ENCODE measurements at places on chromosomes 5 and 9. TPM values are rescaled to one million over a fixed set of nuclear protein-coding genes. Genes with fewer than 3 reads are reported as not detected.

- no peak for DNase-seq
- peaks cover 18% of the 10 kb centered on the region for H3K4me1 ChIP-seq
- H3K4me3 ChIP-seq = peak within 1 kb of the TSS; percentile 50
These were observed at the start of gene ACSL6 for GRCh38 chr5:132011622-132012343. Gene ACSL6 (minus strand): TSS chr5:132011658. CDS start chr5:132011553, 105 bp downstream.

GRCh38 chr9:133877967-133878366 lies 114.2 kb downstream of the VAV2 start:
- H3K4me3 ChIP-seq = no peak overlapping the region
- H3K27ac ChIP-seq = peak overlapping the region; percentile 83
- DNase-seq = no peak
- peaks cover 64% of the 10 kb centered on the region for H3K4me1 ChIP-seq

- DNase-seq = peak; percentile 87
- no peaks in the 10 kb centered on the region for H3K27me3 ChIP-seq
- H3K4me1 ChIP-seq = peaks cover 21% of the 10 kb centered on the region
- H3K36me3 ChIP-seq = no peaks in the 10 kb centered on the region
- H3K27ac ChIP-seq = peak overlapping the region; percentile 1
These were observed 51.0 kb upstream of the LIFR start for GRCh38 chr5:38607396-38607795.

- H3K27me3 ChIP-seq = peaks cover 19% of the 10 kb centered on the region
- H3K27ac ChIP-seq = no peak overlapping the region
- H3K4me3 ChIP-seq = no peak overlapping the region
- H3K4me1 ChIP-seq = peaks cover 10% of the 10 kb centered on the region
These were observed 27.2 kb upstream of the CPLX2 start for GRCh38 chr5:175844174-175844573.

DNA sequence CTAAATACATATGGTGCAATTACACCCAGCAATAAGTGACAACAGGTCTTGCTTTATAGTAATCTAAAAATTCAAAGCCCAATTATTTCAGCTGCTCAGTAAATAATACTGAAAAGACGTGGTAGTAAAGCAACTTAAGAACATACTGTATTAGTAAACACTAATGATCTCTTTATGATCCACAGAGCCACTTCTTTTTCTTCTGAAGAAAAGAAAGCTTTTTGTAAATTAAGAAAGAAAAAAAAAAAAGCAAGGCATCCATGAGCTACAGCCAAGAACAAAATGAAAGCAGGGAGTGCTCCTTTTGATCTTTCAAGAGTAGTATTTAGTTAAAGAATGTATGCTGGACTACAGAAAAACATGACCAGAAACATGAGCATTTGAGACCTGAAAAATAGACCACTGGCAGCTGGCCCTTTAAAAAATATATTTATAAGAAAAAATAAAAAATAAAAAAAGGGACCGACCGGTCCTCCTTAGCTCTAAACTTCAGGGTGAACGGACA lies 348.7 kb downstream of the GLIS3 start:
- H3K27ac ChIP-seq = no peak overlapping the region
- no peak for DNase-seq
- no peak overlapping the region for H3K4me3 ChIP-seq
- no peaks in the 10 kb centered on the region for H3K36me3 ChIP-seq
- no peaks in the 10 kb centered on the region for H3K27me3 ChIP-seq
- no peaks in the 10 kb centered on the region for H3K4me1 ChIP-seq

- H3K4me1 ChIP-seq = peaks cover 26% of the 10 kb centered on the region
- H3K36me3 ChIP-seq = peaks cover 32% of the 10 kb centered on the region
- peak; percentile 98 for DNase-seq
- H3K4me3 ChIP-seq = peak within 1 kb of the TSS; percentile 100
These were observed at the start of gene NFX1 for GRCh38 chr9:33290247-33291030. Gene NFX1 (plus strand): TSS chr9:33290516. CDS start chr9:33290573, 57 bp downstream.

DNA sequence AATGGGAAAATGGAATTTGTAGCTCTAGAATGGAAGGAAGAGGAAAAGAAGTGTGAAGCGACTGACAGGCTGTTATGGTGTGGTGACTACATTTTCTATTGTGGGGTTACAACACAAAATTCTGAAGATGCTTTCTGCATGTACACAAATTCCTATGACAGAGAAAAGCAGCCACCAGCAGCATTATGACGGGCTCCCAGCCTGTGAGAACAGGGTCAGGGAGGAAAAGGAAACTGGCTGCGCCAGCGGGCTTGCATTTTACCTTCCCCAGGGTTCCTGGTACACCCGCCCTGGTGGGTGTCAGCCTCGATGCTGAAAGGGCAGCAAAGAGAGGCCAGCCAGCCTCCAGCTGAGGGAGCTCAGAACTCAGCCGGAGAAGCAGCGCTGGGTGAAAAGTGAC lies 41.0 kb downstream of the DDX31 start:
- H3K4me3 ChIP-seq = no peak overlapping the region
- peaks cover 65% of the 10 kb centered on the region for H3K36me3 ChIP-seq
- peaks cover 30% of the 10 kb centered on the region for H3K4me1 ChIP-seq
- H3K27me3 ChIP-seq = no peaks in the 10 kb centered on the region
- H3K27ac ChIP-seq = no peak overlapping the region
- DNase-seq = no peak

GRCh38 chr9:2970864-2971263 lies 127.0 kb upstream of the PUM3 start:
- H3K4me3 ChIP-seq = no peak overlapping the region
- no peaks in the 10 kb centered on the region for H3K36me3 ChIP-seq
- H3K27me3 ChIP-seq = no peaks in the 10 kb centered on the region

- H3K4me1 ChIP-seq = peaks cover 21% of the 10 kb centered on the region
- no peak overlapping the region for H3K4me3 ChIP-seq
- DNase-seq = no peak
- no peaks in the 10 kb centered on the region for H3K36me3 ChIP-seq
- H3K27me3 ChIP-seq = no peaks in the 10 kb centered on the region
These were observed 86.7 kb downstream of the LIFR start for GRCh38 chr5:38469707-38470267.

DNA sequence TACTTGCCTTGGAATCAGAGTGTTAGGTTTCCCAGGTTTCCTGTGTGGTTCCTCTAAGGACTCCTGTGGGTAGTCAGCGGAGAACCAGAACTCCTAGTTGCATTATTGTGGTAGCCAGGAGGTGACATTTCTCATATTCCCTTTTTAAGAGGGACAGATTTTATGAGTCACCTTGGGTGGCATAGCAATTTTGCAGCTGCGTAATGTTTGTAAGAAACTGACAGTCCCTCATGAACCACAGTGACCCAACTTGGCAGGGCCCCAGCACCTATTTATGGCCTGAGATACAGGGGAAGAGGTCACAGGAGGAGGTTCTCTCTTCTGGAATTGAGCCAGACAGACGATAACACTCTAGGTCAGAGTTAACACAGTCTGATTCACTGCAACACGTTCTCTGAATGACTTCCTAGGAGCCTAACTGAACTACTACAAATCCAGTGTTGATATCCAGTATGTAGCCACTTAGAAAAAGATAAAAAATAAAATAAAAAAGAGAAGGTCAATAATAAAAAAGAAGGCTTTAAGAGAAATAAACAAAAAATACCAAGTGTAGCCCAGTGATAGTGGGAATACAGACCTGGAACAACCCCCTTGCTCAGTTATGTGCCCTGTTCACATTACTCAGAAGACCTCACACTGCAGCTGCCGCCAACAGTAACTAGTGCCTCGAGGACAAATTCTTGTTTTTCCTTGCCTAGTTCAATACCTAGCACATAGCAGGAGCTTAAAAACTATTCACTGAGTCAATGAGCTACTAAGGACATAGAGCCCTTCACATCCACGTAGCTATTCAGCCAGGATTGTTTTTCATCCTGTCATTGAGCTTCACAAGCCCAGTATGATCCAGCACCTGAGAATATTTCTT lies 50.7 kb upstream of the VLDLR start:
- no peak overlapping the region for H3K4me3 ChIP-seq
- H3K27me3 ChIP-seq = no peaks in the 10 kb centered on the region
- H3K27ac ChIP-seq = peak overlapping the region; percentile 31
- peak; percentile 85 for DNase-seq
- peaks cover 22% of the 10 kb centered on the region for H3K4me1 ChIP-seq
- H3K36me3 ChIP-seq = no peaks in the 10 kb centered on the region

DNA sequence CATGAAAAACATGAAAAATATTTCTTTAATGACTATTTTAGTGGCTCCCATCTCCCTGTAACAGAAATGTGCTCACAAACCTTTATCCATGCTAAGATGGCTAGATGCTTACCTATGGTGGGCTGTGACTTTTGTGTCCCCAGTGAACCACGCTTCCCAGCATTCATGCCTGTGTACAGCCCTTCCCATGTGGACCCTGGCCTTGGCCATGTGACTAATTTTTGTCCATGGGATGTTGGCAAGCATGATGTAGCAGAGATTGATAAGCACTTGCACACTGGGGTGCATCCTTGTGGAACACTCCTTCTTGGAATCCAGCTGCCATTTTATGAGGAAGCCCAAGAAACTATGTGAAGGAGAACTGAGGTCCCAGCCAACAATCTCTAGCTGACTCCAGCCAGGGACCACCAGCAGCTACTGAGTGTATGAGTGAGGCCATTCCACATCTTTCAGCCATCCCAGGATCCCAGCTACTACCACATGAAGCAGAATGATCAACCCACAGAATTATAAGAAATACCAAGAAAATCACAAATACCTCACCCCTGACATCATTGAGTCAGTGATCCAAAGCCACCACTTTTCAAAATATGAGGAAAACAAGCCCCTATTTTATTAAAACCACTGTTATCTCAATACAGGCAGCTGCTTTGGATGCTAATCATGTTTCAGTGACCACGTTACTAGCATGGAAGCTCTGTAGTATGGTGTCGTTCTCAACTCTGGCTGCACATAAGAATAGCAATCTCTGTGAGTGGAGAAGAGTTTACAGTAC lies 16.1 kb upstream of the RAI14 start:
- no peak for DNase-seq
- H3K4me1 ChIP-seq = no peaks in the 10 kb centered on the region
- H3K36me3 ChIP-seq = no peaks in the 10 kb centered on the region
- no peak overlapping the region for H3K27ac ChIP-seq
- H3K27me3 ChIP-seq = peaks cover 22% of the 10 kb centered on the region

GRCh38 chr9:68955330-68955729 lies 58.6 kb downstream of the PRKACG start:
- H3K27me3 ChIP-seq = peaks cover 37% of the 10 kb centered on the region
- no peaks in the 10 kb centered on the region for H3K4me1 ChIP-seq
- DNase-seq = no peak
- no peaks in the 10 kb centered on the region for H3K36me3 ChIP-seq
- H3K27ac ChIP-seq = no peak overlapping the region

GRCh38 chr5:76714751-76715485 lies 1.0 kb upstream of the F2R start:
- H3K4me3 ChIP-seq = peak overlapping the region; percentile 79
- no peaks in the 10 kb centered on the region for H3K27me3 ChIP-seq
- H3K36me3 ChIP-seq = peaks cover 12% of the 10 kb centered on the region
- peak overlapping the region; percentile 66 for H3K27ac ChIP-seq

- no peaks in the 10 kb centered on the region for H3K4me1 ChIP-seq
- H3K36me3 ChIP-seq = no peaks in the 10 kb centered on the region
- no peak for DNase-seq
- no peaks in the 10 kb centered on the region for H3K27me3 ChIP-seq
- no peak overlapping the region for H3K27ac ChIP-seq
These were observed 9.5 kb downstream of the MTAP start for GRCh38 chr9:21811914-21812313.

DNA sequence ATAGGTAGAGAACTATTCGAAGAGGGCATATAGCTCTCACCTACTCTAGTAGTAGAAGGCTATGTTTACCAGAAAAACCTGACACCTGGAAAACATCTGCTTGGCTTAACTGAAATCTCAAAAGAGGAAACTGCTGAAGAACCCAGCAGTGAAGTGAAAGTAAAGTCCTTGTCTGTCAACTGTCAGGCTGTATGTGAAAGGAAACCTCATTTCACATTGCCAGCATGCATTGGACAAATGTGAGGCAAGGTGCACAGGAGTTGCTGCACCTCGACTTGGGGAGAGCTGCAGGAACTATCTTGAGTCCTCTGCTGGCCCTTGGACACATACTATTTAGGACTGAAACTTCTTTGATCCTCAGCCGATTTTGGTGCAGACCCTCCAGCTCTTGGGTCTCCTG lies 53.3 kb downstream of the NREP start:
- no peaks in the 10 kb centered on the region for H3K36me3 ChIP-seq
- H3K27me3 ChIP-seq = no peaks in the 10 kb centered on the region
- H3K4me3 ChIP-seq = no peak overlapping the region
- peaks cover 28% of the 10 kb centered on the region for H3K4me1 ChIP-seq
- no peak overlapping the region for H3K27ac ChIP-seq

- H3K27me3 ChIP-seq = no peaks in the 10 kb centered on the region
- no peak overlapping the region for H3K27ac ChIP-seq
- H3K36me3 ChIP-seq = no peaks in the 10 kb centered on the region
These were observed 512.7 kb downstream of the SLCO4C1 start for GRCh38 chr5:101783241-101784013.

- H3K27ac ChIP-seq = no peak overlapping the region
- peaks cover 5% of the 10 kb centered on the region for H3K4me1 ChIP-seq
- H3K27me3 ChIP-seq = no peaks in the 10 kb centered on the region
- no peaks in the 10 kb centered on the region for H3K36me3 ChIP-seq
- H3K4me3 ChIP-seq = no peak overlapping the region
- no peak for DNase-seq
These were observed 7.6 kb upstream of the AOPEP start for GRCh38 chr9:94718936-94719335.

GRCh38 chr9:81373294-81373693 lies 316.1 kb downstream of the TLE1 start:
- no peak overlapping the region for H3K27ac ChIP-seq
- H3K4me3 ChIP-seq = no peak overlapping the region
- no peak for DNase-seq
- no peaks in the 10 kb centered on the region for H3K36me3 ChIP-seq
- H3K4me1 ChIP-seq = no peaks in the 10 kb centered on the region

GRCh38 chr5:124263680-124264491 lies 482.6 kb downstream of the ZNF608 start:
- no peak overlapping the region for H3K4me3 ChIP-seq
- no peaks in the 10 kb centered on the region for H3K36me3 ChIP-seq
- no peaks in the 10 kb centered on the region for H3K27me3 ChIP-seq
- no peak for DNase-seq

DNA sequence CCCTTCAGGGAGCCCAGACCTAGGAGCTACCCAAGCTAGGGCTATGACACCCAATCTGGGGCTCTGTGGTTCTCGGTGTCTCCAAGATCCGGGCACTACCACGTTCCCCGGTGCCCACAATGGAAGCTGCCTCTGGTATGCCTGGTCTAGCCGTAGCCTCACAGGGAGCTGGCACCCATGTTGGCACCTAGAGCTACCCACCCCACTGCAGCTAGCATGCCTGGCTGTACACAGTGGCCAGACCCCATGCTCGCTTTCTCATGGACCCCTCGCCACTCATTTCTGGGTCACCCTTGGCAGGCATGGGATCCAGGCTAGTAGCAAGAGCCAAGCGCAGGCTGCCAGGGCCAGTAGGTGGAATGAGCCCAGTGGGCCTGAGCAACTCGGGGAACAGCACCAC lies 109.0 kb downstream of the CYLC2 start:
- no peak overlapping the region for H3K4me3 ChIP-seq
- no peak for DNase-seq
- no peaks in the 10 kb centered on the region for H3K36me3 ChIP-seq
- no peaks in the 10 kb centered on the region for H3K27me3 ChIP-seq

STOML2 gene
- total RNA-seq = 209 TPM

GRM6 gene
- not detected for total RNA-seq

ARID3C gene
- total RNA-seq = not detected

ACOT12 gene
- not detected for total RNA-seq

PROB1 gene
- total RNA-seq = 3.1 TPM

RPL35 gene
- total RNA-seq = 1,966 TPM

IL3 gene
- total RNA-seq = not detected

SPINK5 gene
- 3.1 TPM for total RNA-seq

NUTM2G gene
- total RNA-seq = not detected

TMEM252 gene
- not detected for total RNA-seq

PCDHGB6 gene
- 1.4 TPM for total RNA-seq

GPR151 gene
- not detected for total RNA-seq

THOC3 gene
- 54.2 TPM for total RNA-seq

Measured in MCF 10A (cell line).